ENCODE measurements at places on chromosomes 11 and 22.

DNA sequence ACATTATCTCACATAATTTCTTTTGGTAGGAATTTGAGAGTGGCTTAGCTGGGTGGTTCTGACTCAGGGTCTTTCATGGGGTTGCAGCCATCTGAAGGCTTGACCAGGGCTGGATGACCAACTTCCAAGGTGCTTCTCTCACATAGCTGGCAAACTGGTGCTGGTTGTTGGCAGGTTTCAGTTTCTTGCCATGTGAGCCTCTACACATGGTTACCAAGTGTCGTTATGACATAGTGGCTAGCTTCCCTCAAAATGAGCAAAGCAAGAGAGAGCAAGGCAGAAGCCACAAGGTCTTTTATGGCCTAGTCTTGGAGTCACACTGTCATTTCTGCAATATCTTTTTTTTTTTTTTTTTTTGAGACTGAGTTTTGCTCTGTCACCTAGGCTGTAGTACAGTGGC, 4.2 kb upstream of the TFIP11 start:
- no peak for DNase-seq
- no peak overlapping the region for H3K4me3 ChIP-seq
- H3K27ac ChIP-seq, result no peak overlapping the region
- H3K36me3 ChIP-seq, result no peaks in the 10 kb centered on the region
- H3K27me3 ChIP-seq, result no peaks in the 10 kb centered on the region
- peaks cover 3% of the 10 kb centered on the region for H3K4me1 ChIP-seq

- no peak for DNase-seq
- no peak overlapping the region for H3K4me3 ChIP-seq
- no peak overlapping the region for H3K27ac ChIP-seq
- H3K36me3 ChIP-seq, result no peaks in the 10 kb centered on the region
Measured at GRCh38 chr11:68254421-68254820, 17.4 kb downstream of the C11orf24 start.

DNA sequence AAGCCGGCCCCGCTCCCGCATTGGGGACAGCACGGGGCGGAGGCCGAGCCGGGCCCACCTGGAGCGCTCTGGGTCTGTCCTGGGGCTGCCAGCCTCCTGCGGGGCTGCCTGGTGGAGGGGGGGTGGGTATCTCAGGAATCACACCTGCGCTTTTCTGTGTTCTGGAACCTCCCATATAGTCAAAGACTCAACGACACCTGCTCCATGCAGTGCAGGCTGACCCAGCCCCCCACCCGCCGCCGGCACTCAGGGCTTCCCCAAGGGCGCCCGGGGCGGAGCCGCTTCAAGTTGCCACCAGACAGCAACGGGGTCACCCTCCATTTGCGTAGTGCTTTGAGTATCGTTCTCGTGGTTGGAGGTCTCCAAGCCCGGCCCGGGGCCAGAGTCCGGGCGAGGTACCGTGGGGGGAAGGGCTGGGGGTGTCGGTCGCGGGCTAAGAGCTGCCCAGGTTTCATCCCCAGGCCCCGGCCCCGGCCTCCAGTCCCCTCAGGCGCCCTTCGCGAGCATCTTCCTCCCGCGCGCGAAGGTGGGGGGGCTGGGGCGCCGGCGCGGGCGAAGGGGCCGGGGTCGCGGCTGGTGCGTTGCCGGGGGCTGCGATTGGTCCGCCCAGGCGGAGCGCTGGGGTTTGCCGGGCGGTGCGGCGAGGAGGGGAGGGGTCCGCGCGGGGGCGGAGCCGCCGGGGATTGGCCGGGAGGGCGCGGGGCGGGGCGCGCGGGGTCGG, 6.6 kb downstream of the TSPAN4 start:
- DNase-seq, result no peak
- no peak overlapping the region for H3K27ac ChIP-seq
- peak overlapping the region; percentile 42 for H3K4me3 ChIP-seq
- peaks cover 6% of the 10 kb centered on the region for H3K27me3 ChIP-seq

DNA sequence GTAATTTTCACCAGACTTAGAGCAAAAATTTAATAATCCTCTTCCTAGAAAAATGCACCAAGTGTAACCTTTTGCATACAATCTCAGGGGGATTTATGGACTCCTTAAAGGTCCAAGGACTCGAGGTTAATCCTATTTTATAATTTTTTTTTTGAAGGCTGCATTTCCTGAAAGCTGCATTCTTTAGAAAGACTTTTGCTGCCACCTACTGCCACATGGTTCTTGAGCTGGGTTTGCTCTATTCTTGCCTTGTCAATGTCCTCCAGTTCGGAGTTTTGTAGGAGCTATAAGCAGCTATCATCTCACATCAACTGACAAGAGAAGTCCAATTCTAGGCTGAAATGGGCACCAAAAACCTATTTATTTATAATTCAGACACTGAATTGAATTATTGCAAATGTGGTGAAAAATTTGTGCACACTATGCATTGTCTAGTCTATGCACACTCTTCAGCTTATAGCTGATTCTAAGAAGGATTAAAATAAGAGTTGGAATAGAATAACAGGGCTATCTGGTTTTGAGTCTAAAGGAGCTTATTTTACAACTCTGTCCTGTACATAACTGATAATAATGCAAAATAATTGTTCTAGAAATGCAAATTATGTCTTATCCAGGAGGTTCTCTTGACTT, 31.3 kb downstream of the TRAF6 start:
- no peak overlapping the region for H3K4me3 ChIP-seq
- no peaks in the 10 kb centered on the region for H3K27me3 ChIP-seq
- H3K4me1 ChIP-seq, result no peaks in the 10 kb centered on the region
- peaks cover 2% of the 10 kb centered on the region for H3K36me3 ChIP-seq
- H3K27ac ChIP-seq, result no peak overlapping the region

DNA sequence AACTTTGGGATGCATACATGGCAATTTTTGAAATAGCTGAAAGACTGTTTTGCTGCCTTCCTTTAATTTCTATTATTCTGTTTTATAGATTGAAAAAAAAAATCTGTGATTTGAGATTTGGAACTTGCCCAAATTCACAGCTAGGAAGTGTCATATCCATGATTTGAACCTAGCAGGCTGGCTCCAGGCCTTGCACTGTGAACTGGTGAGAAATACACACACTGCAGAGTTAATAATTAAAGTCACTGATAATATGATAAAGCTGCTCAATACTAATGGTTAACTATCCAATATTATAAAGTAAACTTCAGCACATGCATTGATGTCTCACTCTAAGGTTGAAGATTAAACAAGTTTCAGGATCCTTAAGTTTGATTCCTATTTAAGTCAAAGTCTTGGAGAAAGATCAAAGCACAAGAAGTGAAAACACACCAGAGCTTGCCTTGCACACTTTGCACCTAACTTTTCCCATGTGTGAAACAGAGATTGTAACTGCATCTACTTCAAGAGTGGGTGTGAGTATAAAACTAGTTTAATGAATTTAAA, 150.6 kb upstream of the CCDC179 start:
- peak; percentile 79 for DNase-seq
- H3K4me1 ChIP-seq, result peaks cover 8% of the 10 kb centered on the region
- peak overlapping the region; percentile 26 for H3K27ac ChIP-seq
- no peaks in the 10 kb centered on the region for H3K27me3 ChIP-seq
- no peak overlapping the region for H3K4me3 ChIP-seq
- no peaks in the 10 kb centered on the region for H3K36me3 ChIP-seq

DNA sequence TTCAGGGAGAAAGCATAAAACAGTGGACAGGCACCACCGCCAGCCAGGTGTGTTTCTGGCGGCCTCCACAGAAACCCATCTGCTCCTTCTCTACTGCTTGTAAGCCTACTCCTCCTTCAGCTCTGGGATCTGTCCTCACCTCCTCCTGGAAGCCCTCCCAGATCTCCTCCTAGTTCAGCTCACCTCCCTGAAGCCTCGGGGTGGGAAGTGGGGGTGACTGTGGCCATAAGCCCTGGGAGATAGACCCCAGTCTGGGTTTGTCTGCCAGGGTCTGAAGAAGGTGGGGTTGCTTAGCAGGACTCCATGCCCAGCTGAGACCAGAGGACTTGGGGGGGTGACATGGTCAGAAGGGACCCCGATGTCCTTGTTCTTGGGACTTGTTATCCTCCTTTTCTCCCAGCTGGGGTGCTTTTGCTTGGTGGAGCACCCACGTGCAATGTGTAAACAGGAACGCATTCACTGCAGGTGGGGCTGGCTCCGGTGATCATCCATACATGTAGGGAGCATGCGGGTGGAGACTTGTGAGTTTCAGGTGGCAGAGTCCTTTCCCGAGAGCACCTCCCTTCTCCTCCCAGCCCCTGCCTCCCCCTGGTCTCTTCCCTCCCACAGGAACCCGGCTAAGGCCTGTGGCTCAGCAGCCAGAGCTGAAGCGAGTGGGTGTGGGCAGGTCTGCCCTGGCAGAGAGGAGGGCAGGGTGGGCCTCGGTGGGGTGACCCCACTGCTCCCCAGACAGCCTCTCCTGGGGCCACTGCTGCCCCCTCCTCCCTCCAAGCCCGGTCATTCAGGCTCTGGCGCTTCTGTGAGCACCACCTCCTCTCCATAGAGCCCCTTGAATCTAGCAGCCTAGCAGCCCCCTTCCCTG, 25.9 kb downstream of the MRGPRG start:
- H3K4me3 ChIP-seq, result no peak overlapping the region
- H3K4me1 ChIP-seq, result peaks cover 13% of the 10 kb centered on the region
- H3K36me3 ChIP-seq, result no peaks in the 10 kb centered on the region
- no peak for DNase-seq

DNA sequence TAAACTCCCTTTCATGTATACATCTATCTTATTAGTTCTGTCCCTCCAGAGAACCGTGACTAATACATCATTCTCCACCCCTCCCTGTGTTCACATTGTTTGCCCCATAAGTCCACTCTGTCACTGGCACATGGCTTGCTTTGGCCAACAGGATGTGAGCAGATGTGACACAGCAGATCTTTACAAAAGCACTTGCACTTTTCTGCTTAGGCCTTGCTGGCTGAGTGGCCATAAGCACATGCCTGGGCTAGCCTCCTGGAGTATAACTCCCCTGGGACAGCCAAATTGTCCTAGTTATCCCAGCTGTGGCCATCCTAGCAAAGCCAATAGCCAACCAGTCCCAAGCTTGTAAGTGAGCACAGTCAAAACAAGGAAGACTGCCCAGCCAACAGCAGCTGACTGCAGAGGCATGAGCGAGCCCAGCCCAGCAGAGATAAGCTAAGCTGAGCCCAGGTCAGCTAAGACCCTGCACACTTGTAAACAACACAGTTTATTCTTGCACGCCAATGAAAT, 9.7 kb upstream of the RCN1 start:
- no peak overlapping the region for H3K4me3 ChIP-seq
- no peak for DNase-seq
- no peak overlapping the region for H3K27ac ChIP-seq
- no peaks in the 10 kb centered on the region for H3K4me1 ChIP-seq
- no peaks in the 10 kb centered on the region for H3K36me3 ChIP-seq
